ENCODE measurements at places on chromosomes 13 and 19.

GRCh38 chr19:39677961-39678889 is 22.5 kb downstream of the LGALS16 start:
- DNase-seq, result no peak

DNA sequence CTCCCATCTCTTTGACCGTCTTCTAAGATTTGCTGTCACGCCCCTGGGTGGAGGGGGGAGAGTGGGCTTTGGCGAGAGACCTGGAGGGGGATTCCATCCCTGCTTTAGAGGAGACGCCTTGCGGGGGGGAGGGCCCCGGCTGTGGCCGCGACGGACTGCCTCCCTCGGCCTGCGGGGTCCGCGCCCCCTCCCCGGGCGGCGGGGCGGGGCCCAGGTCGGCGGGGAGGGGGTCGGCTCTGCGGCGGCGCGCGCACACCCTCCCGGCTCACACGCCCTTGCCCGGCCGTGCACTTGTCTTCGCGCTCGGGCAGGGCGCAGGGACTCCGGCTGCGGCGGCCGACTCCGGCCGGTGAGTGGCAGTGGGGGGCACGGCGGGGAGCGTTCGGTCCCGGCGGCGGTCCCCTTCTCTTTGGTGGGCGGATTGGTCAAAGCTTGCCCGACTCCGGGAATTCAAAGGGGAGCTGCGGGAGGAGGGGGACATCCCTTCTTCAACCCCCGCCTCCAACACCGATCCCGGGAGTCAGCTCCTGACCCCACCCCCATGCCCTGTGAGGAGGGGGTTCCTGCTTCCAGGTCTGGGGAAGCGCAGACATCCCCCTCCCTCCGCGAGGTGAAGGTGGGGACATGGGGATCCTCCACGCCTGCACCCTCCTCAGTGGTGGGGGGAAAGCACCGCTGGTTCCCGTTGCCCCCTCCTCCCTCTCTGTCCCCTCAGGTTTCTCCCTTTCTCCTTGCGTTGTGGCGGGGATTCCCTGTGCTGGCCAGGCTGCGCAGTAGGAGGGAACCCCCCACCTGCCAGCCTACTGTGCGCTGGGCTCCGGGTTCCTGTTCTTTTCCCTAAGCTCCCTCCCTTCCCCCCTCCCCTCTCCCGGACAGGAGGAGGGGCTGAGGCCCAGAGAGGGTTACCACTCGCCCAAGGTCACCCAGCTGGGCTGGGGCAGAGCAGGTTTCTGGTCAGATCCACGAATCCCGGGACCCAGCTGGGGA is 14.6 kb upstream of the KCNN1 start:
- no peak for DNase-seq

DNA sequence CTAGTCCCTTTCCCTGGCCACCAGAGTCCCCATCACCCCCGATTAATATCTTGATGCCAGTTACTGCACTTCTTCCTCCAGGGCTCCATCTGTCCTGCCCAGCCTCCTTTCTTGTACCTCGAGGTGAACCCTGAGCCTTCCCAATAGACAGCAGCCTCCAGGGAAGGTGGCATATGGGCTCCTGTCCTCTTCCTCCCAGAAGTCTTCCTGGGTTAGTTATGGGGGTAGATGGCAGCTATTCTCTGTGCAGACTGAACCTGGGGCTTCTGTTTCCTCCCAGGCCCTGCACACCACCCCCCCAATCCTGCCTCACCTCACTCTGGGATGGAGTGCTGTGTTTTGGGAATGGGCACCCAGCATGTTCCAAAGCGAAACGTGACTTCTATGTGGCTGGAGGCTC is 2.6 kb downstream of the RNF225 start:
- no peak for DNase-seq

DNA sequence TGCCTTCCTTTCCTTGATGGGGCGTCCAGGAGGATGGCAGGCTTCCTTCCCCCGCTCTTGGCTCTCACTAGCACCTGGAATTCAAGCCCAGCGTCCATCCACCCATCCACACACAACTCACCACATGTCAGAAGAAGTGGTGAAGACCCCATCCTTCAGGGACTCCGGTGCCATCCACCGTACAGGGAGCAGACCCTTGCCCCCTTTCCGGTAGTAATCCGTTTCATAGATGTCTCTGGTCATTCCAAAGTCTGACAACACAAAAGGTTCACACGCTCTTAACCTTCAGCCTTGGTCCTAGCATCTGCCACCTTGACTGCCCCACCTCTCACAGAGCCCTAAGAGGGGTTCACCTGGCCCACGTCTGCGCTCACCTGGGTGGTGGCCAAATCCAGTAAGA is 51.0 kb downstream of the ZNF557 start:
- no peak for DNase-seq

DNA sequence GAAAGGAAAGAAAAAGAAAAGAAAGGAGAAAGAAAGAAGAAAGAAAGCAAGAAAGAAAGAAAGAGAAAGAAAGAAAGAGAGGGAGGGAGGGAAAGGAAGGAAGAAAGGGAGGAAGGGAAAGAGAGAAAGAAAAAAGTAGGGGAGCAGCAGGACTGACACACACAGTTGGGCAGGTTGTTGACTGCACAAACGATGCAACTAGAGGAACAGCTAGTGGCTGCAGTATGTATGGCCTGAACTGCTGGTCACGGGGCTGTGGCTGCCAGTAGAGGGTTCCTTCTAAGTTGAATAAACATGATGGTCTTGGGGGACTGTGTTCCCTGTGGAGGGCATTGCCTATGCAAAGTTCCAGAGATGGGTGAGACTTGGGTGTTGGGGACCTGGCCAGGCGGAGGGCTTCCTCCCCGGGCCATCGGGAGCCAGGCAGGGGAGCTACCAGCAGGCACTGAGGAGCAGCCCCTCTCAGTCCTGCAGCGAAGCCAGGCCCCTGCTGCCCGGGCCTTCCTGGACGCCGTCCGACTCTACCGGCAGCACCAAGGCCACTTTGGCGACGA is 16.7 kb upstream of the COLGALT1 start:
- DNase-seq, result no peak

- peak; percentile 94 for DNase-seq
These were observed 4.3 kb downstream of the CD37 start for GRCh38 chr19:49339301-49340068.

- DNase-seq, result no peak
These were observed 300.5 kb downstream of the SPRY2 start for GRCh38 chr13:80040196-80040980.

DNA sequence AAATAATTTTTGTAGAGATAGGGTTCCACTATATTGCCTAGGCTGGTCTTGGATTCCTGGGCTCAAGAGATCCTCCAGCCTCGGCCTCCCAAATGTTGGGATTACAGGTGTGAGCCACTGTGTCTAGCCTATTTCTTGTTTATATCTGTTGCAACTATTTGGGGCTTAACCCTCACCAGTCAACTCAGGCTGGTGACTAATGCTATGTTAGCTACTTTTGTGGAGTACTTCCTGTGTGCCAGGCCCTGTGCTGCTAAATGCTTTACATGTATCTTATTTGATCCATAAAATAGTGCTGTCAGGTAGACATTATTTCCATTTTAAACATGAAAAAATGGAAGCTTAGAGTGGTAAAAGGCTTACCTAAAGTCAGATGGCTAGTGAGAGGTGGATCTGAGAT is 13.8 kb downstream of the CEACAM1 start:
- no peak for DNase-seq

- DNase-seq, result no peak
These were observed 1607.0 kb downstream of the PCDH9 start for GRCh38 chr13:65623148-65623547.

DNA sequence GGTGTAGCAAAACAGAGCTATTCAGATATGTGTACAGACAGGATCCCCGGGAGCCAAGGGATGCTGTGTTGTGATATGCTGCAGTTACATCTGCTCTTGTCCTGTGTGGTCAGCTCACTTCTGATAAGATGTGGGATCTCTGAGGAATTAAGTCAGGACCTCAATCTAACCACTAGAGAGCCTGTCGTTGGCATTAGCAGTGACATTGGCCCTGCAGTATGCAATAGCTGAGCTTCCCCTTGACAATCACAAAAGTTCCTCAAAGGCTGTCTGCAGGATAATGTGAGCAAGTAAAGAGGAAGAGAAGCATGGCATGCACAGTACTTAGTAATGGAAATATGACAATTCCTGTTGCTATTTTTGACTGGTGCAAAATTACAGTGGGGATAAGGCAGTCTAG is 203.4 kb upstream of the MIR17HG start:
- DNase-seq, result no peak

DNA sequence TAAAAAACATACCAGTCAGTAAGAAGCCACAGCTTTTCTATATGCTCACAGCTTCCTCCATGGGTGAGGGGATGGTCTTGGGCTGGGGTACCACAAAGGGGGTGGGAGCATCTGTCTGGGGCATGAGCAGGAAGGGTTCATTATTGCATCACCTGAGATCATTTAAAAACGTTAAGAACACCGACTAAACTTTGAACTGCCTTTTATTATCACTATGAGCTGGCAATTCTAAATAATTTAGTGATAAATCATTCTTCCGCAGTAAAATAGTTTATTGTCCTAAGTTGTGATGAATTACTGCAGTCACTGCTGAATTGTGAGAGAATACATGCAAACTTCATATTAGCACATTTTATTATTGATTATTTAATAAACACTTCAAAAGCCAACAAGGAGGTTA is 71.6 kb downstream of the KL start:
- DNase-seq, result no peak

DNA sequence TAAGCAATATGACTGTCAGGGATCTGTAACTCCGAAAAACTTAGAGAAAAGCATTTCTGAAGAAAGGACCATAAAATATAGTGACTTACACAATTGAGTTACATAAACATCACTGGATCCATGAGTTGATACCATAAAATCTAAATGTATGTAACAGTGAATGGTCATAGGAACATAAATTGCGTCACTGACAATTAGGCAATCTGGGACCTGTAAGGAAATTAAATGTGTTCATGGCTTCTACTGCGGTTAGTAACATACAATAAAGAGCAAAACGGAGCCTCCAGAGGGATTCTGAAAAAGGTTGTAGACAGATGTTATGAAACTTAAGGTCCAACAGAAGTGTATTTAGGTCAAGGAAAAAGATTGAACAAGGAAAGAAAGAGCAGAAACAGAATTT is 27.1 kb downstream of the POU4F1 start:
- no peak for DNase-seq

GRCh38 chr13:75913925-75914324 is 277.8 kb downstream of the LMO7 start:
- DNase-seq, result no peak

GRCh38 chr19:32416749-32417456 is 11.3 kb downstream of the DPY19L3 start:
- no peak for DNase-seq

GRCh38 chr19:1018932-1019615 is 1.8 kb downstream of the TMEM259 start:
- no peak for DNase-seq

DNA sequence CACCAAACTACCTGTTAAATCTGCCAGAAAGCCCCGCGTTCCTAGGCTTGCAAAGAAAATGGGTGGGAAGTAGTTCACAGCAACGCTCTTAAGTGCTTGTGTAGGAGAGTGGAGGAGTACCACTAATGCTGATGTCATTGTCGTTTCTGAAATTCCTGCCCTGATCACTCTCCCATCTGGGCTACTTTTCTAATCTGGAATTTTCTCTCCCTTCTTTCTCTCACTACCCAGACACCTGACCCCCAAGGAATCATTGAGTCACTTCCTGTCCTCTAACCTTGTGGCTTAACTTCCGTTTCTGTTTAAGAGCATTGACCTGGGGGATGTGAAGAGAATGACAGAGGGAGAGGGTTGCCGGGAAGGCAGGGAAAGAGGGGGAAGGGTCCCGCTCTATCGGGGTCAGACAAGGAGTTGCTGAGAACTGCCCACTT is 98.7 kb downstream of the STARD13 start:
- DNase-seq, result no peak

DNA sequence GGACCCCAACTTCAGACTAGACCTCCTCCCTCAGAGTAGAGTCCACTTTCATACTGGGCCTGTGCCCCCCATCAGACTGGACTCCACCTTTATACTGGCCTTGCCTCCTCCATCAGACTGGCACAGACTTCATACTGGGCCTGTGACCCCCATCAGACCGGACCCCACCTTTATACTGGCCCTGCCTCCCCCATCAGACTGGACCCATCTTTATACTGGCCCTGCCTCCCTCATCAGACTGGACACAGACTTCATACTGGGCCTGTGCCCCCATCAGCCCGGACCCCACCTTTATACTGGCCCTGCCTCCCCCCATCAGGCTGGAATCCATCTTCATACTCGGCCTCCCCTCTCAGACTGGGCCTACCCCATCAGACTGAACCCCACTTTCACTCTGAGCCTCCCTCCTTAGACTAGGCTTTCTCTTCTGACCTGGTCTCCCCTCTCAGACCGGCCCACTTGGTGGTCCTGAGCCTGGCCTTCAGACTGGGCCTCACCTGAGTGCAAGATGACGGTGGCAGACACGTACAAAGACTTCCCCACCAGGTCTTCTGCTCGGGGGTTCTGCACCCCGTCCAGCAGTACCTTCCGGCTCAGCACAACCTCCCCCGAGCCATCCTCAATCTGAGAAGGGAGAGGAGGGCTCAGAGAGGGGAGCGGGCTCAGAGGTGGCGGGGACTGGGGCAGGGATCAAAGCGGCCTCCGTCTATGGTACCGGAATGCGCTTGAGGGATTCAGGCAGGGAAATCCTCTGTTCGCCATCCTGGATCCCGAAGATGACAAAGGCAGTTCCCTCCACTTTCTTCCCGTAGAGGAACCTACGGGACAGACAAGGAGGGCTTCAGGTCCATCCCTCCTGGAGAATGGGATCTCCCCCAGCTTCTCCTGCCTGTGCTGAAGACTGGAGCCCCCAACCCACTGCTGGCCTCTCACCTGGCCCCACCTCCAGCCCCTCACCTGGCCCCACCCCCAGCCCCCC is 7.5 kb downstream of the C3 start:
- no peak for DNase-seq

DNA sequence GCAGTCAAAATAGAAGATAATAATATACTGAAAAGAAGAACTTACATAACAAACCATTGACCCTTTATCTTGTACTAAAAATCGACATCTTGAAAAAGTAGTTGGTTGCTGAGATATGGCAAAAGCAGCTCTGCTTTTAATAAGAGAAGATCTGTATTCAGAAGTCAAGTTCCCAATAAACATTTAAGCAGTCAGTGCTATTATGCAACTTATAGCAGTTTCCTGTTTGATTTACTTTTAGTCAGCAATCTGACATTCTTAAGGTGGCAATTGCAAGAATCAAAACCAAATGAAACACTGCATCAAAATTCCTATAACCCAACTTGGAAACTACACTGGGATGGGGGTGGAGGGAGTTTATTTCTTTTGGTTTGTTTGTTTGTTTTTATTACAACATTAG is 165.5 kb downstream of the TBC1D4 start:
- no peak for DNase-seq

GRCh38 chr13:20512042-20512683 is 13.5 kb downstream of the CRYL1 start:
- peak; percentile 80 for DNase-seq

GRCh38 chr13:42041011-42041683 is 7.3 kb upstream of the DGKH start:
- DNase-seq, result peak; percentile 73

DNA sequence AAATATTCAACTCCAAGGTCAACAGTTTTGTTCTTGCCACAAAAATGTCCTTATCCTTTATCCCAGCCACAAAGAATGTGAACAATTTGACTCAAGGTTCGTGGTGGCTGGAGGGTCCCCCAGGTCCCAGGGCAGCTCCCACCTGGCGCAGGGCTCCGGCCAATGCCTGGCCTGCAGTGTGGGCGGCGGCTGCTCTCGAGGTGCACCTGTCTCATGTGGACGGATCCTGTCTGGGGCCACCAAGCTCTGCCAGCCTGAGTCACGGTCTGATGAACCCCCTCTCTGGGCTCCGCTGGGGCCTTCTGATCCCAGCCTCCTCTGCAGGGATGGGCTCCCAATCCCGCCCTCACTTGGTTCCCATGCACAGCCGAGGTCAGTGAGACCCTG is 49.4 kb downstream of the GAS6 start:
- no peak for DNase-seq

GRCh38 chr19:42229301-42229854 is 9.3 kb downstream of the ZNF526 start:
- DNase-seq, result no peak

Data from ecto neural progenitor cell (in vitro differentiated cells).